Hepatic stellate cell (primary cell): ENCODE measurements at places on chromosomes 3 and 15.

GRCh38 chr3:27271890-27272289, 97.3 kb downstream of the NEK10 start:
- DNase-seq: no peak

DNA sequence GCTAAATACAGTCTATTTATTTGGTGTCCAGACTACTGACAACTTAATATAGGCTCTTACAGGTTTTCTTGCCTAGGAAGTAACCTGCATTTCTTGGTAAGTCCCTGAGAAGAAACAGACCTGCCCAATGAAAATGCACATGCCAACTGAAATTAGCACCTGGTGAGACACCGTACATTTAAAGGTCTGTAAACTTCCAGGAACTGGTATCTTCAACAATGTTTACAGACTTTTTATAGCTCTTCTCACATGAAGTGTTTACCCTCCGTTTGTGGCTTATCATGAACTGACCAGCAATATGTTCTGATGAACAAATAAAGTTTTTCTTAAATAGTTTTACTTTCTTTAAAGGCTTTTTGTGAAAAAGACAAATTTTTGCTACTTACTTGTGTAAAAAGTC, 93.3 kb downstream of the PCCB start:
- DNase-seq: no peak

DNA sequence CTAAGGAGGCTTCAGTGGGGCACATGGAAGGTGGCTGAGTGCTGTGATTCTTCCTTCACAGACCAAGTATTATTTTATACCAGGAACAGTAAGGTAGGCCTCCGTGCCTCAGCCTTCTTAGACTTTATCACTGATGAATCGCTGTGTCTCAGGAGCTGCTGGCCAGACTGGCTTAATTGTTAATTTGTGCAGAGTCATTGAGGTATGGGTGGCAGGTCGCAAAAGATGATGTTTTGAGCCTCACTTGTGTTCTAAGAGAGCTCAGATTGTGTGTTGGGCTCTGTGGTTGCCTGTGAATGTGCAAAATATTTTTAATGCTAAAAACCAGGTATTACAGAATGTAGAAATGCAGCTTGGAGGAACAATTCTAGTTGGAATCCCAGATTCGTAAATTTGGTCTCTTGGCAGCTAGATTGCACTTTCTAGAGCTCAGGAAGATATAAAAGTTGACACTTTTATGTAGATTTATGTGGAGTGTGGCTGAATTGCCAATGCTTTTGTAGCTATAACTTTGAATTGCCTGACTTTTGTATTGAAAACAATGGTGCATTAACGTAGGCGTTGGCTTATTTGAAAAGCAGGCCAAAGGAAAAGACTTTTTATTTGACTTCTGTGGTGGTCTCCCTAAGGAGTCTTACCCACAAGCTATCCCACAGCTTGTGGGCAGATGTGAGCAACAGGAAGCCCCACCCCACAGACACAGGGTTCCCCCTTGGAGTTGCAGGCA, 53.4 kb downstream of the LARS2 start:
- DNase-seq: no peak

GRCh38 chr3:144501467-144501866, 529.8 kb downstream of the DIPK2A start:
- no peak for DNase-seq

GRCh38 chr3:46664188-46664970, 29.1 kb downstream of the ALS2CL start:
- peak; percentile 2 for DNase-seq

DNA sequence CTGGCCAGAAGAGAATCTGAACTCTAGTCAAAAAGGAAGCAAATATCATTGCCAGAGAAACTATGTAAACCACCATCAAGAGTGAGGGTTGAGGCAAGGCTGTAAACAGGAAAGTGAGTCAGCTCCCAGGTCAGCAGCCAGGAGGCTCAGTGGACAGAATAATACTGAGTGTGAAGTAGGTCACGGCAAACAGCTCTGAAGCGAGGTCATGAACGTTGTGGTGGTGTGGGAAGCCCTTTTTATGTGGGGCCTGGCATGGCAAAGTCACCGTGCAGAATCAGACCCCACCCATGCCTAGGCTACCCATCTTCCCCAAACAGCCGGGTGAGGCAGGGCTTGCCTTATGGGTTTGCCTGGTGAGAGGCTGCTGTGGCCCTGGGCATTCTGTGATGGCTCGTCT, 43.9 kb downstream of the THBS1 start:
- DNase-seq: peak; percentile 50
